ENCODE measurements at places on chromosomes 16 and 17.

GRCh38 chr16:17134586-17134985, 336.2 kb downstream of the XYLT1 start:
- no peak for DNase-seq

DNA sequence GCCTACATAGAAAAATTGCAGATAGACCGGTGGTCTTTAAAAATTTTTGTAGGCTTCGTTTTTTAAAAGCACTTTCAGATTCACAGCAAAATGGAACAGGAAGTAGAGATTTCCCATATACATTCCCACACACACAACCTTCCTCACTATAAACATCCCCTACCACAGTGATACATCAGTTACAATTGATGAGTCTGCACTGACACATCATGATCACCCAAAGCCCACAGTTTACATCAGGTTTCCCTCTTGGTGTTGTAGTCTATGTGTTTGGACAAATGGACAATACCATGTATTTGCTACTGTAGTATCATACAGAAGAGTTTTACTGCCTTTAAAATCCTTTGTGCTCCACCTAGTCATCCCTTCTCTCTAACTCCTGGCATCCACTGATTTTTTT, 113.9 kb upstream of the ADAMTS18 start:
- DNase-seq = no peak

- no peak for DNase-seq
Measured at GRCh38 chr16:2787406-2787805, at the start of gene PRSS33. Gene PRSS33, minus strand, starts transcription at chr16:2787560. Its CDS starts 1,013 bp downstream, at chr16:2786547.

DNA sequence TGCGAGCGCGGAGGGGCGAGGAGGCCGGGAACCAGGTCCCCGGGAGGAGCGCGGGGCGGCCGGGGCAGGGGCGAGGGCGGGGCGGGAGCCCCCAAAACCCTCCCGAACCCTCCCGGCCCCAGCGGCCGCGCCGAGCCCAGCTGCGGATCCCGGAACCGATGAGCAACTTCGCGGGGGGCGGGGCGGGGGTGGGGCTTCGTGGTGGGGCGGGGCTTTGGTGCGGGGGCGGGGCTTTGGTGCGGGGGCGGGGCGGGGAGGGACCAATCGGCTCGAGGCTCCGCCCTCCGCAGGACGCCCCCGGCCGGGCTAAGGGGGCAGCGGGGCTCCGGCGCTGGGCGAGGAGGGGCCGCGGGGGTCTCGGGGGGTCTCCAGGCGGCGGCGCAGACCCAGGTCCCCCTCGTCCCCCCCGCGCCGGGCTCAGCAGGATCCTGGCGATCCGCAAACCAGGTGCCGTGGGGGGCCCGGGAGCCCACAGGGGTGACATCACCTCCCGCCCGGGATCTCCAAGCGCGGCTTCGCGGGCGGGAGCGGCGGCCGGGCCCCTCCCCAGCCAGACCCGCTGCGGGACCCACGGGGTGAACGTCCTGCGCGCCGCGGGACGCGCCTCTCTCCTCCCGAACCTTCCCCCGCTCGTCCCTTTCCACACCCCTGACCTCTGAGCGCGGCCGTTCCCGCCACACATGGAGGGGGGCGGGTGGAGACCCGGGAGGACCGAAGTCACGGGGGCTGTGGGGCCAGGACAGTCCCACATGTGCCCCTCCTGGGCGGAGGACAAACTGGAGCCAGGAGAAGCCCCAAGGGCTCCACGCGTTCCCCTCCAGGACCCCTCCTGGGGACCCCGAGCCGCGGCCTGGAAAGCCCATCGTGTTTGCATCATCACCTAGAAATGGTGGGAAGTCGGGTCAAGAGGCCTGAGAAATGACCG, at the start of gene ABR:
Gene ABR, minus strand, starts transcription at position 164 of the 925 bp plus-strand sequence. CDS start 254 bp downstream, outside the sequence.
- no peak for DNase-seq

DNA sequence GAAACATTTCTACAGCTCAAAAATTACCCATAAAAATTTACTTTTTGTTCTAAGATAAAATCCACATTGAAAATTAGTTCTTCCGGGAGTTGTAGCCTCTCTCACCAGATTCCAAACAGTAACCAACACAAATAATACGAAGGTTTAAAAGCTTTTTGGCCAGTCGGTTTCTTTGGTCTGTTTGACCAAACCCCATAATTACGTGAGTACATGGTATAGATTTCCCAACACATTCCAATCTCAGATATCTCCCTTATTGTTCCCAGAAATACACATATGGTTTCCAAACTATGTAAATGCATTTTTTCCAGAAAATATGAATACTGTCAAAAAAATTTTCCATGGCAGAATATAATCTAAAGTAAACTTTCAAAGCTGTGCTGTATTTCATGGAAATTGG, 722.0 kb downstream of the KCNJ2 start:
- DNase-seq = no peak

DNA sequence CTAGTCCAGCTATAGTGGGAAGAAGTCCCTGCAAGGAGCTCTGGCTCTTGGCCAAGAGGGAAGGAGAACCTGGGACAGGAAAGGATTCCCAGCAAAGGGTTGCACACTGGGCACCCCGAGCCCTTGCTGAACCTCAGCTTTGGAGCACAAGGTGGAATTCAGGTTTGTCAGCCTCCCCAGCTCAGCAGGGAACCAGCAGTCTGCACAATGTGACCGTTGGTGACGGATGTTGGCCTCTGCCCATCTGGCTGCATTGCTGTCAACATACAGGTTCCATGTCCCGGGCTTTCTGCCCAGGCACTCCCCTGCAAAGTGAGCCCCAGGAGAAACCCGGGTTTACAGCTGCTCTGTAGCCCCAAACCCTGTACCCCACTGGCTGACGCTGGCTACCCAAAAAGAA, 6.7 kb downstream of the RPRML start:
- no peak for DNase-seq

- peak; percentile 23 for DNase-seq
Measured at GRCh38 chr17:73309727-73310596, 1.8 kb downstream of the CDC42EP4 start.

GRCh38 chr16:82133798-82134197, 36.2 kb downstream of the MPHOSPH6 start:
- DNase-seq = no peak

GRCh38 chr17:77089124-77089490, 51.7 kb upstream of the SEC14L1 start:
- no peak for DNase-seq

- no peak for DNase-seq
Measured at GRCh38 chr17:79813297-79814126, 16.6 kb upstream of the CBX8 start.

DNA sequence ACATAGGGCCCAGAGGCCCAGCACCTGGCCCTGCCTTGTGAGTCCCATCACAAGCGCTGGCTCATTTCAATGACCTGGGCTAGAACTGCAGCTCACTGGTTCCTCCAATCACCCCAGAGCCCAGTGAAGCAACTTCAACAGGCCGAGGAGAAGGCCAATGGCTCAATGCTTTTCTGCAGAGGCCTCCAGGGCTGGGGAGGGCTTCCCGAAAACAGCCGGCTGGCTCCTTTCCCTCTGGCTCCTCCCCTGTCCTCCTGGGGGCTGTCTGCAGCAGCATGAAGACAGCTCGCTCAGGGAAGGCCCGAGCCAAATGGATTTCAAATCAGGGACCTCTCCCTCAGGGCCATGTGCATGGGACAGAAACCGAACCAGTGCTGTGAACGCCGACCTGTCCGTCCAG, 121.6 kb downstream of the ZNF423 start:
- no peak for DNase-seq

DNA sequence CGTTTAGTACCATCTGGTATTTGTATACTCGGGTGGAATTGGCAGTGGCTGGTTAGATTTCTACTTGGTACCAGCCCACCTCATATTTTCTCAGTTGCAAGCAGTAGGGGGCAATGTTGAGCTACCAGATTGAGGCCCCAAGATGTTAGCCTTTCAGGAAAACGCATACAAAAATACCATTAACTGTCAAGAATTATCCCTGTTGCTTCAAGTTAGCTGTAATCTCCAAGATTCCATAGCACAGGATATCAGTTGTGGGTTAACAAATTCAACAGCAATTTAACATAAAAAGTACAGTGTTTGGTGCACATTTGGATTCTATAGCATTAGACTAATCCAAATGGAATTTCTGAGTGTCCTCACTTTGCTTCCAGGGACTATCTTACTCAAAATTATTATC, 188.2 kb downstream of the FTO start:
- DNase-seq = peak; percentile 86

DNA sequence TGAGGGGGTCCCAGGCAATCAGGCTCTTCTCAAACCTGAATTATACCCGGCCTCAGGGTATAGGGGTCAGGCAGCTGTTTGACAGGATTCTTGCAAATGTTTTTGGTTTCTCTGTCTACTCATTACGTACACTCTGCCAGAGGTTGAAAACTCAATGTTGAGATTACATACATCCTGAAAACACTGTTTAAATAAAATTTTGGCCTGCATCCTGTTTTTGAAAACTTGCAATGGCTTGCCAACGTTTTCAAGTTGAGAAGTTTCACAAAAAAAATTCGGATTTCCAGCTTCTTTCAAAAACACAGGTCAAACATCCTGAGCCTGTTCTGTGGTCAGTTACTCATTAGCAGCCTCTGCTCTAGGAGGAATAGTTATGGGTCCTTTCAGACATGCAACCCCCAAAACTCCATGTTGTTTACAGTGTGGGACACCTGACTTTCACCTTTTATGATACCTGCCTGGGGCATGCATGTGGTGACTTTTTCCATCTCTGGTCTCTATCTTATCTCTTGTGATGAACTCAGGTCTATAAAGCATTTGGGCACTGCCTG, 577.8 kb downstream of the WWOX start:
- no peak for DNase-seq

DNA sequence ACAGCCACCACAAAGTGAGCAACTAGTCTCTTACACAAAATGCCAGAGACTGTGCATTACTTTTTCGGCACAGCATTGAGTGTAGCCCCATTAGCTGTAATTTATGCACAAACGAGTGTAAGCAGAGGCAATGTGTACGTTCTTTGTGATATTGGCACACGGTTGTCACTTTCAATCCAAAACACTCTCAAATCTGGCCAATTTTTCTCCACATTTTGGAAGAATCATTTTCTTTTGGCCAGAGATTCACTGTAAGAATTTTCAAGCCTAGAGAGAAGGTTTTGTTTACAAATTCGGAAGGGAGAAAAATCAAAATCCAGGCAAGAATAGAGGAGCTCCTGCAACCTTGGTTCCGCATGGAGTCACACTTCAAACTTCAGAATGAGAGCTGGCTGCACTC, 15.4 kb upstream of the KIF2B start:
- no peak for DNase-seq

DNA sequence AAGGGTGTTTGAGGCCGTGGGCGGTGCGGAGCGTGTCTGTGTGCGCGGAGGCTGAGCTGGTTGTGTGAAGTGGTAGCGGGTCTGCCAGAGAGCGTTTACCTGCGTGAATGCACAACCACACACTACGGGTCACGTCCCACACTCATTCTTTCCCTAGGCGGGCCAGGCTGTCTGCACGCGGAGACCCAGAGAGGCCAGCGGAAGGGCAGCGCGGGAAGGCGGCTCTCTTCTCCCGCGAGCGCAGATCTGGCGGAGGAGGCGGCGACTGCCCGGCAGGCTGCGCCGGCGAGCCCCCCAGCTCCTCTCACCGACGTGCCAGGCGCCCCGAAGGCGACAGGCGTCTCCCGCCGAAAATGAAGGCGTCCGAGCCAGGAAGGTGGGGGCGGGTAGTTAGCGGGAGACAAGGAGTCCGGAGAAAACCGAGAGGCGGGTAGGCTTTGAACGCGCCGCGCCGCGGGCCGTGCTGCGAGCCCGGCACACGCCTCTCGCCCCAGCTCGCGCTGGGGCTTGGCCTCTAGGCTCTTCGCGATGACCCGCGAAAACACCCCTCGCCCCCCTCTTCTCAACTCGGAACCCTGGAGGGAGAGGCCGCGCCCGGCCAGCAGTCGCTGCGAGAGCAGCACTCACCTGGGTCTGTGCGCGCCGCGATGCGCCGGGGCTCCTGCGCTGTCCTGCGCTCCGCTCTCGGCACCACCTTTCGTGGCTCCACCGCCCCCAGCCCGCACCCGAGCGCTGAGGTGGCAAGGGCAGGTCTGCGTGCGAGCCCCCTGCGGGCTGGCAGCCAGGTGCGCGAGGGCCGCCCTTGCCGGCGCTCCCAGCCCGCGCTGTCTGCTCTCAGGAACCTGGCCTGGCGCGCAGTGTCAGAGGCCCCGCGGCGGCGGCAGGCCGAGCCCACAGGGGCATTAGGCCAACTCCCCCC, 2.0 kb upstream of the FOXF1 start:
- peak; percentile 31 for DNase-seq

- DNase-seq = peak; percentile 95
Measured at GRCh38 chr17:79951361-79952264, 84.1 kb downstream of the TBC1D16 start.

DNA sequence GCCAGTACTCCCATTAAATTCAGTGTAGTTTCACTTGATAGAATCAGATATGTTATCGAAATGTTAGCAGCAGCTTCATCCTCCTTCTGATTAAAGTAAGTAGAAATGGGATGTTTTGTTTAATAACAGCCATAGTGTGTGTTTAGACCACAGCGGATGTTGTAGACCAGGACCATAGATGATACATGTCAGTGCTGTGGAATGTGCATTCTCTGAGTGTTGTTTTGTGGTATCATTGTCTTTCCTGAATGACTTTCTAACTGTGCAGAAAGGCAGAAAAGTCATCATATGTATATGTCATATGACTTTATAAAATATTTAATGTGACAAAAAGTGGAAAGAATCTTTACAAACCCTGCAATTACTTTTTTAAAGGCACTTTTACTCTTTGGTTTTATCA, 55.6 kb downstream of the CYLD start:
- peak; percentile 34 for DNase-seq

GRCh38 chr16:86085795-86086194, 186.8 kb downstream of the IRF8 start:
- DNase-seq = no peak

- DNase-seq = no peak
Measured at GRCh38 chr17:1474402-1475189, 17.9 kb downstream of the MYO1C start.

DNA sequence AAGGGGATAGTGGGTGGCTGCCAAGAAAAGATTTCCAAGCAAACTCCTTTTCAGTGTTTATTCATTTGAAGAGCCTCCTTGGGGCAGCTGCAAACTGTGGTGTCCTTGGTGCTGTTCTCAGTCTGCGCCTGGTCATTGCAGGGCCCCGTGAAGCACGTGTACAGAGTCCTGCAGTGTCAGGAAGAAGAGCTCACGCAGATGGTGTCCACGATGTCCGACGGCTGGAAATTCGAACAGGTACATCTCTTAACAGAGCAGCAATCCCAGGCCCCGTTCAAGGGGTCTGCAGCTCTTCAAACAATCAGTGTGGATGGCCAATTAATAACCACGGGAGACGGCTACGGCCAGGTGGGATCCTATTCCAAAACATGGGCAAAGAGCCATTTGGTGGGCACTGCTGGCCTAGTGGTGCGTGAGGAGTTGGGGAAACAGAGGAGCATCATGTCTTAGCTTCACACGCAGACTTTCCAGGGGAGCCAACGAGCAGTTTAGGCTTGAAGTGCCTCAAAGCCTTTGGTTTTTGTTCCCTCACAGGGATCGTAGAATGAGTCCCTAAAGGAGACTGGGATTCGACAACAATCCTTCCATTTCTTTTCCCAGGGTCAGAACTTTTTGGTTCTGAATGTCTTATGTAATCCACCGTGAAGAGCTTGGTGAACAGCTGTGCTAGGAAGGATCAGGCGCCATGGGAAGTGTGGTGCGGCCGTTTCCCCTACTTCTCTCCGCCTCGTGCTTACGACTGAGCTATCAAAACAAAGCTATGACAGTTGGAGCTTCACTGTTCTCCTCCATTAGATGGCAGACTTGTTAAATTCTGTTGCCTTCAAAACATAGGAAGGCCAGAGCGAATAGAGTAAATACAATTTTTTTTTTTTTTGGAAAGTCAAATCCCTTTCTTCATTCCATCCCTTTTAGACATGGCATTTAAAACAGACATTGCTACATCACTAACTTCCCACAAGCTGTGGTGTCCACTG, 12.6 kb downstream of the KCTD2 start:
- DNase-seq = peak; percentile 87

All from choroid plexus epithelial cell (primary cell).